ENCODE measurements at places on chromosomes 2 and 18. TPM values are rescaled to one million over a fixed set of nuclear protein-coding genes. Genes with fewer than 3 reads are reported as not detected.

Gene MYO1B
- 84.0 TPM for total RNA-seq

Gene KRTCAP3
- total RNA-seq = 0.26 TPM

Gene TUBA3D
- not detected for total RNA-seq

Gene TTN
- 0.47 TPM for total RNA-seq

Gene EVX2
- not detected for total RNA-seq

Gene VWA3B
- total RNA-seq = 0.16 TPM

Gene SLC40A1
- total RNA-seq = 76.7 TPM

Gene PSD4
- total RNA-seq = 0.17 TPM

Gene KLHL14
- not detected for total RNA-seq

Gene NDUFB3
- 146 TPM for total RNA-seq

Gene MTA3
- 27.7 TPM for total RNA-seq

Gene TRIM43
- total RNA-seq = not detected

Gene IL1RN
- total RNA-seq = 0.16 TPM

Gene FNDC4
- 19.4 TPM for total RNA-seq

Gene KCNK3
- under 0.01 TPM for total RNA-seq

Gene TMEM18
- 16.1 TPM for total RNA-seq

Gene SLC4A5
- total RNA-seq = 0.16 TPM

Gene POTEC
- total RNA-seq = not detected

Gene TBC1D8
- total RNA-seq = 10.7 TPM

Gene AGXT
- not detected for total RNA-seq

Gene ERFE
- 1.3 TPM for total RNA-seq

Gene C2orf81
- 1.4 TPM for total RNA-seq

Gene CEBPZ
- 41.5 TPM for total RNA-seq

Measured in bronchial smooth muscle cell (primary cell).